ENCODE measurements at places on chromosomes 4 and X.

GRCh38 chr4:86098691-86099090 is 261.2 kb downstream of the MAPK10 start:
- no peak for DNase-seq

DNA sequence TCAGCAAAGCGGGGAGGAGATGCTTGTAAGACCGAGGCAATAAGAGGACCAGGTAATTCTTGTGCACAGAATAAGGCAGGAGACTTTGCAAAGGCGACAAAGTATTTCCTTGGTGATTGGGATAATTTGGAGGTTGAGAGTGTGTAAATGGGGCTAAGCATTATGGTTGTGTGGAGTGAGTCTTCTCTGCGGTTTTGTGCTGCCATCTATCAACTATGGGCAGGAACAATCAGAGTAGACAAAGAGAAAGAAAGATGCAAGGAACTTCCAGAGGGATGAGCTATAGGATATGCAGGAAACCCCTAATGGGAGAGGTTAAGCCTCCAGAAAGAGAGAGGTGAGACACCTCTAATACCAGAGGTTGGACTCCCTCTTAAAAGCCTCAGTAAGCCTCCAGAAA is 339.8 kb downstream of the PAPSS1 start:
- DNase-seq, result no peak

- no peak for DNase-seq
These were observed 249.8 kb downstream of the ANTXR2 start for GRCh38 chr4:79823148-79823763.

DNA sequence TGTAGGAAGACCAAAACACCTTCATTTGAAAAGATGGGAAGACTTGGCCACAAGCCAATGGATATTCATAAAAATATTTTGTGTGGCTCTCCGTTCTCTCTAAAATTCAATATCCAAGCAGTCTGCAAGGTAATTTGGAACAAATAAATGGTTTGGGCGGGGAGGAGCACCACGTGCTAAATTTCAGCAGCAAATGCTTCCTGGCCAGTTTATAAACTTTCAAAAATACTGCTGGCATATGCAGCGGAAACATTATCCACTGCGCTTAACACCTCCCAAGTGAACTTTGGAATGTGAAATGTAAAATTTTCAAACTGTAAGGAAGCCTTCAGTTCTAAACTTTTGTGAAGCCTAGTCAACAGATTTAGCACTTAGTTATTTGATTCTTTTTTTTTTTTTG is 191.0 kb downstream of the NSUN7 start:
- DNase-seq, result no peak

- DNase-seq, result no peak
These were observed 71.9 kb downstream of the STARD8 start for GRCh38 chrX:68719181-68719903.

GRCh38 chrX:129445436-129445835 is 77.9 kb downstream of the SMARCA1 start:
- no peak for DNase-seq

GRCh38 chrX:128543114-128543513 is 490.9 kb upstream of the ACTRT1 start:
- no peak for DNase-seq

DNA sequence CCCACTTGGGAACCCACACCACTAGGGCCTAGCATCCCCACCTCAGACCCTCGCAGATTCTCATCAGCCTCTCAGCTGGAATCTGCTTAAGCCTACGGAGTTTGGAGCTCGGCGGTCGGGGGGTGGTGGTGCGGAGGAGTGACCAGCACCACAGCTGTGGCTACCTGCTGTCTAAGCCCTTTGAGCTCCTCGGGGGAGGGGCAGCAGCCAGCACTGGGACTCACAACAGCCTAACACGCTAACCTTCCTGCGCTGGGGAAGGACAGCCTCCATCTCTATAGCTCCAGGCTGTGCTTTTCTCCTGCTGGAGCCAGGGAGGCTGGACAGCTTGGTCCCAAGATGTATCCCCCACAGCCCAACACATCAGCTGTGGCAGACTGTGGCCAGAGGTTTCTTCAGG is 281.5 kb downstream of the USP46 start:
- DNase-seq, result no peak

GRCh38 chr4:40536032-40536431 is 93.6 kb downstream of the RBM47 start:
- no peak for DNase-seq

DNA sequence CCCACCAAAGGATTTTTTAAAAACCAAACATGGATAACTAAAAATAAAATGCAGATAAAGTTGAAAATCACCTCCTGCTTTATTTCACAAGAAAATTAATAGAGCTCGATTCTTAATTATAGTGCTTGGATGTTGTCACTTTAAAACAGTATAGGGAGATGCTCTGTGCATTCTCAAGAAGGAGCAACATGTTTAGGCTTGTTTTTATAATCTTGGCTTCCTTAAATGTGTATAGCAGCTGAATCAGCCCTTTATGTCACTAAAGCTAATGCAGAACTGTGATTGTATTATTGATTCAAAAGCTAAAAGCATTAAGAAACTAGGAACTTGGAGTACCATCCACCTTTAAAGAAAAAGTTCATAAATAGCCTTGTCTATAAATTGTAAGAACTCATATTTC is 12.9 kb downstream of the UTP3 start:
- DNase-seq, result no peak

DNA sequence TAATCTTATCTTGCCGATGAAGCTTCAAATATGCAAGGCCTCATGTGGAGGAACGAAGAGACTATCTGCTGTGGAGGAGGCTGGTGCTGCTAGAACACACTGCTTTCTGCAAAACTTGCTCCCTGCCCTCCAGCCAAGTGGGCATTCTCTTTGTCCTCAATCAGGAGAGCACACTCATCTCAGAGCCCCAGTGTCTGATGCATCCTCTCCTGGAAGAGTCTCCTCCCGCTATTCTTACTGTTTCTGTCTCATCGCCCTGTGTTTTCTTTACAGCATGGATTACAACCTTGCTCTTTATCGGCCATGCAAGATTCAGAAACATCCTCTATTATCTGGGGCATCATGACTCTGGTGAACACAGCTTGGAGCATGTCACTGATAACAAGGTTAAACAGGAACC is 68.2 kb upstream of the MTNR1A start:
- no peak for DNase-seq

GRCh38 chr4:92776080-92776479 is 472.3 kb downstream of the GRID2 start:
- no peak for DNase-seq

DNA sequence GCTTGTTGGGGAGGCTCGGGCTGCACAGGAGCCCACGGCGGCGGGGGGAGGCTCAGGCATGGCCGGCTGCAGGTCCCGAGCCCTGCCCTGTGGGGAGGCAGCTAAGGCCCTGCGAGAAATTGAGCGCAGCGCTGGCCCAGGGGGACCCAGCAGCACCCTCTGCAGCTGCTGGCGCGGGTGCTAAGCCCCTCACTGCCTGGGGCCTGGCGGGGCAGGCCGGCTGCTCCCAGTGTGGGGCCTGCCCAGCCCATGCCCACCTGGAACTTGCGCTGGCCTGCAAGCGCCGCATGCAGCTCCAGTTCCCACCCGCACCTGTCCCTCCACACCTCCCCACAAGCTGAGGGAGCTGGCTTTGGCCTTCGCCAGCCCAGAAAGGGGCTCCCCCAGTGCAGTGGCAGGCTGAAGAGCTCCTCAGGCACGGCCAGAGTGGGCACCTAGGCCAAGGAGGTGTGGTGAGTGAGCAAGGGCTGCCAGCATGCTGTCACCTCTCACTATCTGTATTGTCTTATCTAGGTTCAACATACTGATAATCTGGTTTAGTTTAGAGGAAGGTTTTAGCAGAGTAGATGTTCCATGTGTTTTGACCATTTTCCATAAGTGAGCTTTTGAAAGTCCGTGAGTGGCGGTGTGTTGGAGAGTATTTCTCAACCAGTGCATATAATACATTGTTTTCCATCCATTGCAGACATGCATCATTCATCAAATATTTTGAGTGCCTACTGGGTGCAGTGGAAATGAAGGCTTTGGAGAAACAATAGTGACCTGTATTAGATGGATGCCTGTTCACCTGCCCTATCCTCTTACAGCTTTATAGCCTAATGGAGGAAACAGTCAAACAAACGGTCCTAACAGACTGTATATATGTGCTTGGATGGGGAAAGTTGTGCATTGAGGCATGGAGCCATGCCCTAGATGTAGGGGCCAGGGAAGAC is 13.1 kb downstream of the PI4K2B start:
- no peak for DNase-seq

- peak; percentile 78 for DNase-seq
These were observed 107.9 kb downstream of the ABLIM2 start for GRCh38 chr4:8050555-8051206.

- DNase-seq, result no peak
These were observed 78.8 kb downstream of the DMD start for GRCh38 chrX:33132569-33132968.

- no peak for DNase-seq
These were observed 346.2 kb downstream of the MAPK10 start for GRCh38 chr4:86013621-86014020.

- DNase-seq, result no peak
These were observed 53.9 kb downstream of the PPM1K start for GRCh38 chr4:88230461-88230891.

DNA sequence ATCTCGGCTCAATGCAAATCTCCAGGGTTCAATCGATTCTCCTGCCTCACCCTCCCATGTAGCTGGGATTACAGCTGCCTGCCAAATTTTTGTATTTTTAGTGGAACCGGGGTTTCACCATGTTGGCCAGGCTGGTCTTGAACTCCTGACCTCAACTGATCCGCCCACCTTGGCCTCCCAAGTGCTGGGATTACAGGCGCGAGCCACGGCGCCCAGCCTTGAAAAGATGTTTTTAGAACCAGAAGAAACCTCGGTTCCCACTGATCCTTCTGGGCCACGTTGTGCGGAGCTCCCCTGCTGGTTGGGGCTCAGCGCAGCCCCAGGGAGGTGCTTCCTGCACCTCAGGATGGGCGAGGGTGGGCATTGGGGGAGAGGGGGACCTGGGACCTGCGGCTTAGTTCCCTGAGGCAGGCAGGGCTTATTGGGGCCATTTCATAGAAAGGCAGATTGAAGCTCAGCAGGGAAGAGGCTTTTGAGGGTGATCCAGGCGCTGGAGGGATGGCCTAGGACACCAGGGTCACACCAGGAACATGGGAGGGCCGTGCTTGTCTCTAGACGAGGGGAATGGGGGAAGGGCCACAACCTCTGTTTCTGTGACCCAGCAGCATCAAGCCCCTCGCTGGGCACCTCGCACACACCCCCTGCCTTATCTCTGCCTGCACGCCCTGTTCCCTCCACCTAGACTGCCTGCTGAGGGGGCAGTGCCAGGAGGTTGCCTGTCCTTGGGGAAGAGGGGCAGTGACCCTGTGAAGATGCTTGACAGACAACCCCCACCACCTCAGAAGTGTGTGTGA is 6.3 kb upstream of the ADD1 start:
- no peak for DNase-seq
